ENCODE measurements at places on chromosomes 2 and 18.

DNA sequence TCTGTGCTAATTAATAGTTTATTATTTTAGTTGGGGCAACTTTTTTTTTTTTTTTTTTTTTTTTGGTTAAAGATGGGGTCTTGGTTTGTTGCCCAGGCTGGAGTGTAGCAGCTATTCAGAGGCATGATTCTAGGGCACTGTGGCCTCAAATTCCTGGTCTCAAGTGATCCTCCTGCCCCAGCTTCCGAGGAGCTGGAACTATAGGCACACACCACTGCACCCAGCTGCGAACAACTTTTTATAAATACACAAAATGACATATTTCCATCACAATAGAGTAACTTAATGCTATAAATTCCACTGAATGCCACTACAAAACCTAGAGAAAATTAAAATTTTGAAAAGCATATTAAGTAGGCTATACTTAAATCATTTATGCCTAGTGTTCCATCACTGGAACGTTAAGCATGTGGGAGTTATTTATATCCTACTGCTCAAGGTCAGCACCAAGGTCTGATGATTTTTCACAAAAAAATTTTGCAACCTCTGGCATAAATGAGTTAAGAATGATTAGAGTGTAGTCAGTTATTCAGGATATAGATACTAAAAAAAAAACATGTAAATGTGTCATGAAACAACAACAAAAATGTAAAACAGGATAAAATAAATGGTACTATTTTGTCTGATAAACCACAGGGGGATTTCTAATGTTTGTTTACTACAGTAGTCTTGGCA is 46.8 kb downstream of the GFPT1 start:
- no peak for DNase-seq

DNA sequence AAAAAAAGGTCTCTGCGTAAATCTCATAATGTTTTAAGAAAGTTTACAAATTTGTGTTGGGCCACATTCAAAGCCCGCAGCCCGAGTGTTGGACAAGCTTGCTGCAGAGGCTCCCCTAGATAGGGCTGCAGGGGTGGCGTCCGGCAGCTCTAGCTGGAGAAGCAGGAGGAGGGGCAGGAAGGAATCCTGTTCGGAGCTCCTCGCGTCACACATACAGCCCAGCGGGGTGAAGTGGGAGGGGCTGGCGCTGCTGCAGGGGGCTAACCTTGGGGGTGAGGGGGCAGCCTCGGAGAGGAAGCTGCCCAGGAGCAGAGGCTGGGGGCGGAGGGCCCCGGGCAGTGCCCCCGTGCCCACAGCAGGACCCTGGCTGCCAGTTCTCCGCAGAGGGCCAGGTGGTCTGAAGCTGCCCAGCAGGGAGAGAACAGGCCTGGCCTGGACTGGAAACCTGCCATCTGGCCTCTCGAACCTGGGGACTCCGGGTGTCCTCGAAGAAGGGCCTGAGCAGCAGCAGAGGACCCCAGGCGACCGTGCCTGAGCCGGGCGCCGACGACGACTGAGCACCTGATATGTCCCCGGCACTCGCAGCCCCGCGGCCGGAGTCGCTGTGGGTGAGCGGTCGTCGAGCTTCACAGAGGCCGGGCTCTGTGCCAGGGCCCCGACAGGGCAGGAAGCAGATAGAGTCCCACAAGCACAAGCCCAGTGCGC is 2.6 kb upstream of the GPR35 start:
- no peak for DNase-seq

DNA sequence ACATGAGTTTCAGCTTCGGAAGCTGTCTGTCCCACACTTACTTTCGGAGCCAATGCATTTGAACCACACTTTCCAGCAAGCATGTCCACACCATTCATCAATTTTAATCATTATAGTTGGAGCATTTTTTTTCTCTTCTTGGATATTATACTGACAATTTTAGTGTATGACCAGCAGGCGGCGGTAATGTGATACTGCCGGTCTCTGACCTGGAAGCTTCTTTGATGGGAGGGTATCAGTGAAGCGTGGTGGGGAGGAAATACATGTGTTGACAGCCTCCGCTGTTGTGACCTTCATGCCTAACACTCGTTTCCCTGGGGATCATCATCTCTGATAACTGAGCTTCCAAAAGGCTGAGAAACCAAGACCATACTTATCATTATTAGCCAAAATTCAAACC is 231.7 kb downstream of the GBX2 start:
- DNase-seq: no peak

GRCh38 chr2:196468394-196468793 is 171.1 kb upstream of the CCDC150 start:
- no peak for DNase-seq

GRCh38 chr2:101135412-101136296 is 15.5 kb downstream of the TBC1D8 start:
- no peak for DNase-seq

- DNase-seq: no peak
These were observed 325.2 kb downstream of the DYSF start for GRCh38 chr2:71778514-71778913.

DNA sequence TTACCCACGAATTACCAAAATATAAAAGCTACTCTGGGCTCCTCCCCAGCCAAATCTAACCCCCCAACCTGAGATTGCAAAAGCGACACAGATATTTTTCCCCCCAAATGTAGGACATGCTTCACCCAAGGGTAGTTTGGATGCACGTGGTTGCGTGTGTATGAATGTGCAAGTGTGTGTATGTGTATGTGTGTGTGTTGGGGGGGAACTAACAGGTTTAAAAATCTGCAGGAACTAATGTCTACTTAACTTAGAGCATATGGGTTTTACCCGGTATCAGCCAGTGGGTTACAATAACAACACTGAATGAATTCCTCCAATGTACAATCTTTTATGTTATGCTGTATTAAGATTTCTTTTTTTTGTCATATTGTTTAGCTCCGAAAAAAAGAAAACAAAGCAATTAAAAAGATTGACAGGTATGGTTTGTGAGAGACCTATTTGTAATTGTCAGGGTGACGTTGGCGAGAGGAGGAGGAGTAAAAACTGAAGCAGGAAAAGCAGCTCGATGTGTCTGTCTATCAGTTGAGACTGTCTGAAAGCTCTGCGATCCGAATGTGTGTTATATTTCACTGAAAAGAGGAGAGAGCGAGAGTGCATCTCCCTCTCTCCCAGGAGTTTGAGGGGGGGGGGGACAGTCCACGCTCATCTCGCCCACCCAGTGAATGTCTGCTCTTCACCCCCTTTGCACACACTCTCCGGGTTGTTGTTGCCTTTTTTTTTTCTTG is at the start of gene TSHZ1:
Gene TSHZ1, plus strand, starts transcription at position 524 of the 728 bp plus-strand sequence. CDS start 1,080 bp downstream, outside the sequence.
- no peak for DNase-seq

DNA sequence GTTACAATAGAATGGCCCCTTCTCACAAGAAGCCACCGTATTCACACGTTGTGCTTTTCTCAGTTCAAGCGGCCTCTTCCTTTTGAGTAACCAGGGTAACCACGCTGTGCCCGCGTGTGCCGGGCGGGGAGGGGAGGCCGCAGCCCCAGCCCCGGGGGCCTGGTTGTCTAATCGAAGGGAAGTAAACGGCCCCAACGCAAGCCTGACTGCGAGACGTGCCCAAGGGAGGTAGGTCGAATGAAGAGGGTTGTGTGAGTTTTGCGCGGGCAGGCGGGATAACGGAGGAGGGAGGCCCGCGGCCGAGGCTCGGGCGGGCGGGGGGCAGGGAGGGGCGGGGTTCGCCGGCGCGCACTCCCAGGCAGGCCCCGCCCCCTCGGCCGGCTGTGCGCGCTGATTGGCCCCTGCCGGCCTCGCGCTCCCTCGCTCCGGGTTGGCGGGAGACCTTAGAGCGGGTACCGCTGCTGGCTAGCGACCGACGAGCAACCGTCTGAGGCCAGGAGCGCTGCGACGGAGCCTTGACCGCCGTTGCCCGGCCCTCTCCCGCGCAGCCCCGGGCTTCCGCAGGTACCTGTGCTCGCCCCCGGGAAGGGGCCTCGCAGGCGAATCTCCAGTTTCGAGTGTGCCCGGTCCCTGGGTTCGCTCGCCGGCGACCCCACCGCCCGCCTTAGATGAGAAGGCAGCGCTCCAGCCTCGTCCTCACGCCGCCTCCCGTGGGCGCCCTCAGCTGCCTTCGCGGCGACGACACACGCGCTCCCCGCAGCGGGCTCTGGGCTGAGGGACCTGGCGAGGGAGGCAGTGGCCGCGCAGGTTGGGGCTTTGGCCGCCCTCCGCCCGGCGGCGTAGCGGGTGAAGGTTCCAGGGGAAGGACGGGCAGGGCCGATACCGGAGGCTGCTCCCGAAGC is at the start of gene SPDYA:
Gene SPDYA, plus strand, starts transcription at position 451 of the 902 bp plus-strand sequence. CDS start 5,181 bp downstream, outside the sequence.
- DNase-seq: peak; percentile 56

GRCh38 chr2:69660637-69661036 is 17.1 kb upstream of the AAK1 start:
- DNase-seq: no peak

- DNase-seq: no peak
These were observed 60.7 kb upstream of the GATA6 start for GRCh38 chr18:22108674-22109073.

DNA sequence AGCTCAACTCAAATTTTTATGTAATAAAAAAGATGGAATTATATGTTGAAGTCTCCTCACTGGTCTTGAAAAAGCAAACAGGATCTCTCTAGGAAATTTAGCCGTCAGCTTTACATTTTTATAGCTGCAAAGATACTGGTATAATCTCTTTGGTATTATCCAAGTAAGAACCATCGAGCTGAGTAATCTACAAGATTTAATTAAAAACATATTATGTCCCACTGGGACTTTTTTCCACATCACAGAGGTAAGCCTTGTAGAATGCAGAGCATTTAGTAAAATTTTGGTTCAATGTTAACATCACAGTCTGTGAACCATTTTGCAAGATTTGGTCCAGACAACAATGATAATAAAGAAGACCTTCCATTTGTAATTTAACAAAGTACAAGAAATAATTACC is 162.6 kb upstream of the SLC39A10 start:
- DNase-seq: no peak

GRCh38 chr2:31318361-31319336 is 84.7 kb downstream of the EHD3 start:
- peak; percentile 7 for DNase-seq

DNA sequence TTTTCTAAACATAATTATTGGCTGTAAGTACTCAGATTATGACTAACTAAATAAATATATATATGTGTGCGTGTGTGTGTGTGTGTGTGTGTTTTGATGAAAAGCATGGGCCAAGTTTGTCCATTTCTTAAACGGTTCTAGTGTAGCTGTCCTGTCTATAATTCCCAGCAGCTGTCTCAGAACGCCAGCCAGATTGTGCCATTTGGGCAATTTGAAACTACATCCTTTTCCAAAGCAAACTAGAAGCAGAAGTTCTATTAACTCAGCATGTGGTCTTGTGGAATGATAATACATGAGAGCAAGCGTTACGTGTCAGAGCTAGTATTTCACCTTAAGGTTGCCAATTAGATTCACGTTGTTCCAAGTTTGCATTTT is 1.7 kb downstream of the ARHGAP28 start:
- DNase-seq: no peak

DNA sequence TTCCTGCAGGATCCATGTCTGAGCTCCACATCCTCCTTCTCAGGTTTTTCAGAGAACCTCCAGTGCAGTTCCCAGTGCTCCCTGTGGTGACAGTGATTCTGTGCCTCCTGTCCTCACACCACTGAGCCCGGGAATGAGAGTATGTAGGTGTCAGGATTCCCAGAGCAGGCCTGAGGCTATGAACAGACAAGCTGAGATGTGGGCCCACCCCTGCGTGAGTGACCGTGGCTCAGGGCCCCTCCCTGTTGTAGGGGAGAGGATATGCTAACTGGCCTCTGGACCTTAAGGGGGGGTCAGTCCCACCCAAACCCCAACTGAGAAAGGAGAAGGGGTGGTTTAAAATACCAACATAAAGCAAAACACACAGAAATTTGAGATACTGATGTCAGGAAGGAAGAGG is 104.8 kb upstream of the RAB12 start:
- no peak for DNase-seq

GRCh38 chr2:157784823-157785175 is 91.3 kb downstream of the ACVR1 start:
- DNase-seq: no peak

- DNase-seq: no peak
These were observed 62.8 kb downstream of the SFXN5 start for GRCh38 chr2:73008766-73009135.

DNA sequence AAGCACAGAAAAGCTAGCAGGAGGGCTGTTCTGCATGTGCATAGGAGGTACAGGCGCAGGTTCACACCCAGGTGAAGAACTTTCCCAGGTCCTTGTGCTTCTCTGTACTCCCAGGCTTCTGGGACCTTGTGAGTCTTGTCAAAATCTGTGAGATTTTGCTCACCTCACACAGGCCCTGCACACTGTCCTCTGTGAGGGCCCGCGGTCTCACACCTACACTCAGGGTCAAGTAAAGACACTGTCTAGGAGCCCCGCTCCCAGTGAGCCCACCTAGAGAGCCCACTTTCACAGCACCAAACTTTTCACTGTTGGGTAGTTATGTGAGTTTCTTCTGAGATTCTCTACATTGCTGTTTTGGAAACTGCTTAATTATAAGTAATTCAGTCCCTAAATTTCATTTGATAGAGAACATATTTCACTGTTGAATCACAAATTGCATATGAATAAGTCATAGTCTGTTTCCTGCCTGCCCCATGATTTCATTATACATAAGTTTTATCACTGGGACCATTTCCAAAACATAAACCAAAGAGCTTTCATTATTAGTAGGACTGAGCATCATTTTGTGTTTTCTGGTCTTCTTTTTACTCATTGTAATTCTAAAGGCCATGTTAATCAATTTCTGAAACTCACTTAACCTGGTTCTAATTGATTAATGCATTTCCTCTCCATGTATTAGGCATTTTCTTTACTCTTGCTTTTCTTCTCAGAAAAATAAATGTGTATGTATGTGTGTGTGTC is 234.2 kb upstream of the SPOPL start:
- no peak for DNase-seq

GRCh38 chr2:20349513-20349921 is 1.1 kb downstream of the PUM2 start:
- no peak for DNase-seq

DNA sequence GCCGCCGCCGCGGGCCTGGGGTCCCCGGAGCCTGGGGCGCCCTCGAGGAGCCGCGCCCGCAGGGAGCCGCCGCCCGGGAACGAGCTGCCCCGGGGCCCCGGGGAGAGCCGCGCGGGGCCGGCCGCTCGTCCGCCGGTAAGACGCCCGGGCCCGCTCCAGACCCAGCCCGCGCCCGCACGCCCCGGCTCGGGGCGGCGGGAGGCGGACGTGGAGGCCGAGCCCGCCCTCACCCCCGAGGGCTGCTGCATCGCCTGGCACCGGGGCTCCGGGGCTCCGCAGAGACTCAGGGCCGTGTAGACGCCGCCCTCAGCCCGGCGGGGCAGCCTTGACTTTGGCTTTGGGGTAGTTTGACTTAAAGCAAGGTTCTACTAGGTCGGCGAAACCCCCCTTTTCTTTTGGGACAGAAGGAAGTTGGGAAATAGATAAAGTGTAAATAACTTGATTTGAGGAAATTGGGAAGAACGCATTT is 335 bp downstream of the ERFE start:
- no peak for DNase-seq
